ENCODE measurements at places on chromosomes 16 and 17. TPM values are rescaled to one million over a fixed set of nuclear protein-coding genes. Genes with fewer than 3 reads are reported as not detected.

DNA sequence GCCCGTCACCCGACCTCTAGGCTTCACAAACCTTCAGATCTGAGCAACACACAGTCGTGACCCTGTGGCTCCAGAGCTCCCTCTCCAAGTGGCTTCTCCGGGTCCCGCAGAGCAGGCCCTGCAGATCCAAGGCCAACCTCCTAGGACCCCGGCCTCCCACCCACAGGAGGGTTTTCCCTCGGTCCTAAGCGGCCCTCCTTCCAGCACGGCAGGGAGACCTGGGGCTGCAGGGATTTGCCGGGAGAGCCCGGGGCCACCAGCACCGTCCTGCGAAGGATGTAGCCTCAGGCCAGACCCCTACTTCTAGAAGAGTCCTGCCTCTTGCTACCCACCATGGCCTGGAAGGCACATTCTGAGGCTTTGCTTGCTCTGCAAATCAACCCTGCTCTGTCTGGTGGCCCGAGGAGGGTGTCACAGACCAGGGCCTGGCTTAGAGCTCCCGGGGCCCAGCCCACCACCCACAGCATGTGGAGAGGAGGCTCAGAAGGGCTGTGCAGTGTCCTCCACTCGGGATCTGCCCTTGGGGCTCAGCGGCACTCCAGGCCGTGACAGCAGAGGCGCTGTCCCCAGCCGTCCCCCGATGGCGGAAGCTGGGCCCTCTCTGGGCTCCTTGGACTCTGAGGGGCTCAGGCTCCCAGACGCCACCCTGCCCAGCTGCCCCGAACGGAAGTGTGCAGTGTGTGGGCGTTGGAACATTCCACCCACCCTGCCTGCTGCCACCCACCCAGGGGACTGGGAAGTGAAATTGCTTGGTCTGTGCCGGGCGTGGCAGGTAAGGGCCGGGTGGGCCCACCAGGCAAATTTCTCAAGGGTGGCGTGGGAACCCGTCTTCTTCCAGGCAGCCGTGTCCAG is 28.8 kb upstream of the ACSF3 start:
- DNase-seq: no peak

The OMG gene
- total RNA-seq: not detected

GRCh38 chr17:51322390-51323029 is 62.2 kb downstream of the UTP18 start:
- DNase-seq: peak; percentile 15

The PLA2G10 gene
- total RNA-seq: not detected

The TMEM235 gene
- not detected for total RNA-seq

DNA sequence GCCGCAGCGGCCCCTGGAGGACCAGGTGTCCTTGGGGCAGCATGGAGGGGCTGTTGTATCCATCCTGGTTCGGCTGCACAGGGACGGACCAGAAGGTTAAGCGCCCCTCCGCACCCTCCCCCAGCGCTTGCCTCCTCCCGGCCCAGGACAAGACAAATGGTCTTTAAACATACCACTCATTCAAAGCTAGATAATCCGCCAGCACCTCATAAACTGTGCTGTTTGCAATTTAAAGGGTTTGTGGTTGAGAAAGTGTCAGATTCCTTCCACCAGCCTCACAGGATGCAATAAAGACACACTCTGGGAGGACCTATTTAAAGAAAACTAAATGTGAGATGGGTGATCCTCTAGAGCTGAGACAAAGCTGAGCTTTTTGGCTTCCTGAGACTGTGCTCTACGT is 426.2 kb upstream of the EEF2KMT start:
- no peak for DNase-seq

DNA sequence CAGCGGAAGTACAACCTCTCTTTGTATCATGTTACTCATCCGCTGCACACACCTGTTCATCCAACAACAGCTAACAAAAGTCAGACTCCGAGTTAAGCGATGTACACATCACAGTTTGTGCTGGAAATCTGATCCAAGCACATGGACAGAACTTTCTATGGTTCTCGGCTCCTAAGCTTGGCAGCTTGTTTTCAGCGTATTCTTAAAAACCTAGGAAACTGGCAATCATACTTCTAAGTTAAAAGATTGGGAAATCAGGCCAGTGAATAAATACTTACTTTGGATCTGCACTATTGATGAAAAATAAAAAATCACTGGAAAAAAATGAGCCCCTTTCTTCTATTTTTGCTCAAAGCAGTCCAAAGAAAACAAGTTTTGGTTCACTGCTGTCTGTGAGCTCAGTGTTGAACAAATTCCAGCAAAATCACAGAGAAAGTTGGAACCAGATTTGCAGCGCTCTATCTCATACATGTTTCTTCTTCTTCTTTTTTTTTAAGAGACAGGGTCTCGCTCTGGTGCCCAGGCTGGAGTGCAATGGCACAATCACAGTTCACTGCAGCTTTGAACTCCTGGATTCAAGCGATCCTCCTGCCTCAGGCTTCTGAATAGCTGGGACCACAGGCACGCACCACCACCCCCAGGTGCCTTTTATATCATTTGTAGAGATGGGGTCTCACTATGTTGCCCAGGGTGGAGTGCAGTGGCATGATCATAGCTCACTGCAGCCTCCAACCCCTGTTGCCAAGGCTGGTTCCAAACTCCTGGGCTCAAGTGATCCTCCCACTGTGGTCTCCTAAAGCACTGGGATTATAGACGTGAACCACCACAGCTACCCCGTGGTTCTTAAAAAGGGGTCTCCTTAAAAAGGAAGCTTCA is 71.6 kb upstream of the CREBBP start:
- DNase-seq: no peak

- no peak for DNase-seq
Observed at GRCh38 chr17:33318241-33318640, 25.1 kb upstream of the ASIC2 start.

The CCDC92B gene
- not detected for total RNA-seq

GRCh38 chr16:995087-995486 is 13.5 kb downstream of the SOX8 start:
- peak; percentile 36 for DNase-seq

The LGALS9B gene
- total RNA-seq: not detected

The CCL17 gene
- not detected for total RNA-seq

The CYGB gene
- total RNA-seq: not detected

DNA sequence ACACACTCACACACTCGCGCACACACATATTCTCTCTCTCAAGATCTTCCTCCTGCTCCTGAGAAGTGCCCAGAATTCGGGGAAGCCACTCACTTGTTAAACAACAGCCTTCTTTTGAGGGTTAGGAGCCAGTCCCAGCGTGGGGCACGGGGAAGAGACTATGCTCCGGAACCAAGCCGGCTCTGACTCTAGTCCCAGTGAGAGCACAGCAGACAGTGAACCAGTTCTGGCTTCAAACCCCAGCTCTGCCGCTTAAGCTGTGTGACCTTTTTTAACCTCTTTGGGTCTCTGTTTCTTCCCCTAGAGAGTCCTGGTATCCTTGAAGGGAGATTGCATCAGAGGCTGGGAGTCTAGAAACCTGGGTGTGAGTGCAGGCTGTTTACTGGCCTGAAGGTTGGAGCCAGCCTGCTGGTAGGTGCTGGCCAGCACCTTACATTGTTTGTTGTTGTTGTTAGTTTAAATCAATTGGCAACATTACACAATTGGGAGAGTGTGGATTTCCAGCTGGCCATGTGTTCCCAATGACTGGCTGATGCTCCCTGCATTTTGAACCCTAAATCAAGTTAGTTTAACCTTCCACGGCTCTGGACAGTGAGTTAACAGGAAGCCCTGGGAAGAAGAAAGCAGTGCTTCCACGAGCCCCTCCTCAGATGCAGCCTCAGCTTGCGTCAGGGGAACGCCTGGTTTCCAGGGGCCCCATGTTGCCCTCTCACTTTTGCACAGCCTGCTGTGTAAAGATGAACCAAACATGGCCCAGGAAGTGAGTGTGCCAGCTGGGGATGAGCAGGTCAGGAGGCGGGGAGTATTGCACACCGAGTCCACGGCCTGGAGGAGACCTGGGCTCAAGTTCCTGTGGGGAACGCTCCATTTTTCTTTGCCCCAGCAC is 71.5 kb downstream of the GAS7 start:
- DNase-seq: no peak

GRCh38 chr17:6102615-6103014 is 32.4 kb downstream of the WSCD1 start:
- DNase-seq: no peak

The GP1BA gene
- not detected for total RNA-seq

DNA sequence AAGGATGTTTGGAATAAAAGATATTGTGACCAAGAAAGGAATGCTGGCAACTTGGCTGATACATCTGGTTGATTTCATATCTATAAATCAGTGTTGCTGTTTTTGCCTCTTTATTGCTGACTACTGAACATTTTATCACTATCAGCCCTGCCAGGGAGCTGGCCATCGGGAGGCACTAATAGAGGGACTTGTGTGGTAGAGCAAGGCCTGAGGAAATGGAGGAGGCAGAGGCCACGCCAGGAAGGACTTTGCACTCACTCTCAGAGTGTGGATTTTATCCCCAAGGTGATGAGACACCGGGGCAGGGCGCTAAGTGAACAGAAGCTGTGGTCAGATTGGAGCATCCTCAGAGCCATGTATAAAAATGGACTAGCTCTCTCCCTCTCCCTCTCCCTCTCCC is 9.3 kb upstream of the CYB561 start:
- DNase-seq: peak; percentile 23

- DNase-seq: peak; percentile 67
Observed at GRCh38 chr16:9099131-9099625, 7.7 kb downstream of the HAPSTR1 start.

DNA sequence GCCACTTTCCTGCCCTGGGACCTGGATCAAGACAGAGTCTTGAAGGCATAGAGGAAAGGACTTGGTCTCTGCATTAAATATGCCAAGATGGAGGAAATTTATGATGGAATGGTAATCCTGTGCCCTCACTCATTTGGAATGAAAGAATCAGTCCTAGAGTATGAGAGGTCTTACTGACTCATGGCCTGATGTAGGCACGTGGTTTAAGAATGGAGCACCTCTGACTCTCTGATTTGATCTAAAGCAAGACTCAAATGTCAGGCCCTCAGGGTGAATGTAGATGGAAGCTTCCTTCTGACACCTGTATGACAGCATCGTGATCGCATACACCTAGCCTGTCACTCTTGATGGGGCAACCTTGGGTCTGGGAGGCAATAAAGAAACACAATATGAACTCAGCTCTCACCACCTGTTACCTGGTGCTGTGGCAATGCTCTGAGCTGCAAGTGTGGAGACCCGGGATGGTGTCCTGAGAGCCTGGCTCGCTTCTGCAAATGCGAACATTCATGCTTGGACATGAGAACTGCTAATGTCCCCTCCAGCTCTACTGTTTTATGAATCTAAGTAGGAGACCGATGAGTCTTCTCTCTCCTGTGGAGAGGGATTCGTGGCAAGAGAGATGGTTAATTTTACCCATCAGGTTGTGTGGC is 229.9 kb downstream of the ABCC12 start:
- DNase-seq: peak; percentile 90

- DNase-seq: no peak
Observed at GRCh38 chr17:65532101-65532890, 29.2 kb downstream of the AXIN2 start.

DNA sequence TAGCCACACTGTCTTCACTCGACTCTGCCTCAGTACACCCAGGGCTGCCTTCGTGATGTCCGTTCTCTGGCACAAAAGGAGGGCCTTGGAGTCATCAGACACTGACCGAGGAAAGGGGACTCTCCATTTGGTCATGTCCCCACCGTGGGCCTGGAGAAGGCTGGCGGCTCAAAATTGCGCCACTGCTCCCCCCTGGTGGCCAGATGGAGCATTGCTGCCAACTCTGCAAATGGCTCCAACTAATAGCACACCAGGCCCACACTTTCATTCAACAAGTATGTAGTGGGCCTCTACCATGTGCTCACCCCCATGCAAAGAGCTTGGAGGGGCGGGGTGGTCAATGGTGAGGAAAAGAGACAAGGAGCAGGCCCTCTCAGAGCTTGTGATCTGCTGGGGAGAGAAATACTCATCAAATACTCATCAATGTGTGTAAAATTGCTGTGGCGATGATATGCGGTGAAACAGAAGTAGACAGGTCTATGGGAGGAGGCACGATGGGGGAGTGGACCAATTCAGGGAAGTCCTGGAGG is 5.2 kb upstream of the GRIN2C start:
- peak; percentile 47 for DNase-seq

GRCh38 chr17:78725448-78726021 is 56.5 kb downstream of the CYTH1 start:
- no peak for DNase-seq

- DNase-seq: no peak
Observed at GRCh38 chr17:77914385-77915254, 43.9 kb upstream of the TNRC6C start.

DNA sequence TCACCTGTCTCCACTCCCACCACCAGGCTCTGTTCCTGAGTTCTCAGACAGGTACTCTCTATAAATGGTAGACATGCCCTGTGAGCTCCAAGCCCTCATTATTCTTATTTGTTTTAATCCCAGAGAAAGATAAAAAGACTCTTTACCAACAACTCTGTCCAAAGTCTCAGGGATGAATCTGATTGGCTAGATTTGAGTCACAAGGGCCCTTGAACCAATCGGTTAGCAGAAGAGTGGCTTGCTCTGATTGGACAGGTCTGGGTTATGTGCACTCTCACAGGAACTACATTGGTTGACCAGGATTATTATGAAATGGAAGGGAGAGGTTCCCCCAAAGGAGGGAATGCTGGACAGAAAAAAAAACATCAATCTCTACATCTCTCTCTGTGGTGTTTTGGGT is 7.5 kb downstream of the COTL1 start:
- DNase-seq: no peak

- DNase-seq: peak; percentile 96
Observed at GRCh38 chr16:77540646-77541045, 105.8 kb upstream of the ADAMTS18 start.

The NME2 gene
- total RNA-seq: 573 TPM

- DNase-seq: no peak
Observed at GRCh38 chr17:20938988-20939615, 103.7 kb downstream of the USP22 start.

The SPATA22 gene
- not detected for total RNA-seq

DNA sequence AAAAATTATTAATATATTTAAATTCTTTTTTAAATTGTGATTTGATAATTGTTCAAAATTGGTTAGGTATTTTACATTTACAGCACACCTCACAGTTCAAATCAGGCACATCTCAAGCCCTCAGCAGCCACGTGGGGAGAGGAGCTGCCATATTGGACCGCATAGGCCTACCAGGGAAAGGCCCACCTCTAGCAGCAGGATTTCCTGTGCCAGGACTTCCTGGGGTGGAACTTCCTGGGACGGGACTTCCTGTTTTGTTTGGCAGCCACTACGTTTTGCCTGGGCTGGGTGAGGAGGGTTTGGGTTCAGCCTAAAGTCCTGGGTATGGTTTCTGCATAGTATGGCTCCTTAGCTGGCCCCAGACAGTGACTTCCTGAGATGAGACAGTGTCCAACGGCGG is 298.5 kb upstream of the FOXF1 start:
- DNase-seq: no peak

GRCh38 chr17:52128721-52129120 is 29.8 kb downstream of the CA10 start:
- DNase-seq: no peak

The CES5A gene
- total RNA-seq: not detected
